ENCODE measurements at places on chromosomes 3 and 15.

DNA sequence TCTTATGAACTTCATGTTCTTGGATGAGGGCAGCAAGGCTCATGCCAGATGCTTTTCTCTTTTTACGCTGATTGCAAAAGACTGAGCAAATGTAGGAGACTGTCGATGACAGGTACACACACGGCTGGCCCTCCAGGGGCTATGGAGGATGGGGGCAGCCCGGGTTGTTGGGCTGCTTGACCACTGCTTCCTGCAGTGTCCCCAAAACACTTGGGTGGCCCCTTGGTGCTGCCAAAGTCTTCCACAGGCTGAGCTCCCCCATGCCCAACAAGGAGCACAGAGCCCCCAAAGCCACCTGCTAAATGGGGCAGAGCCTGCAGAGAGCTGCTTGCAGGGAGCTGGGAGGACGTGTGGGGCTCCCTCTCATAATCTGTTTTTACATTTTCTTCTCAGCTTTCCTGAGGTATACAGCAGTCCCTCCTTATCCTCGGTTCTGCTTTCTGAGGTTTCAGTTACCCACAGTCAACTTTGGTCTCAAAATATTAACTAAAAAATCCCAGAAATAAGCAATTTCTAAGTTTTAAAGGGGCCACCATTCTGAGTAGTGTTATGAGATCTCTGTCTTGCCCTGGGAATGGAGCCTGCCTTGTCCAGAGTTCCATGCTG, 7.3 kb downstream of the PRR23E start:
- no peak for DNase-seq

DNA sequence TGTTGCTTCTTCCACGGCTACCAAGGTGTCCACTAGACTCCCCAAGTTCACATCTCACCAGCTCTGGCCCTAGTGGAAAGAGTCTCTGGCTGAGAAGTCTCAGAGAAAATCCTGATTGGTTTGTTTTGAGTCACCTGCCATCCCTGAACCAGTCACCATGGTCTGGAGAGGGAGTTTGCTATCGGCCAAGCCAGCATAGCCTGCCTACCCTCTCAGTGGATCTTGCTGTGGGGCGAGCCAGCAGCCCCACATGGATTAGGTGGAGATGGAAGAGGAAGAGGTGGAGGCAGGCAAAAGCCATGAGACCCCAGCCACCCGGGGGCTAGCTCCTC, 48.1 kb upstream of the FLNB start:
- DNase-seq: no peak

DNA sequence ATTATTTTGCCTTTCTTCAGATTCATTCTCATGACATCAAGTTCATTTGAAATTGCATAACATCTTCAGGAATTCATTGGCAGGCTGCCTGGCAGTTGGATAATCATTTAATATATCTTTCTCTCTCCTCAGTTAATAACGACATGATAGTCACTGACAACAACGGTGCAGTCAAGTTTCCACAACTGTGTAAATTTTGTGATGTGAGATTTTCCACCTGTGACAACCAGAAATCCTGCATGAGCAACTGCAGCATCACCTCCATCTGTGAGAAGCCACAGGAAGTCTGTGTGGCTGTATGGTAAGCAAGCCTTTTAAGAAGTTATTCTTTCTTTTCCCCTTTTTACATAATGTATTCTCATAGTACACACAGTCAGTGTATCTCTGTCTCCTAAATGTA, 38.2 kb downstream of the TGFBR2 start:
- no peak for DNase-seq

GRCh38 chr3:40677749-40678148, 153.0 kb downstream of the ZNF621 start:
- DNase-seq: no peak

DNA sequence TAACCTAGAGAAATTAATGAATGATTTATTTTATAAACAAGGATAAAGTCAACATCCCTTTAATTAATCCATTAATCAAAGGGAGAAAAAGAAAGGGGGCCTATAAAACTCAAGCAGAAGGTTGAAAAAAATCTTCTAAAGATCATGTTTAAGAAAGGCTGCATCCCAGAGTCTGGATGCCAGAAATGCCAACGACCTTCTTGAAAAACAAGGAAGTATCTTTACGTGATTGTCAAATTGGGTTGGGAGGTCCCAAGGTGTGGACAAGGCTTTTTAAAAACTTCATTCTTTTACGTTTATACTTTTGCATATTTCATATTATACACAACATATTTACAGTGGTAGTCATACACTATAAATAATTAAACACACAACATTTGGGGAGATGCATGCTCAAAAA, 1.6 kb downstream of the GOLGB1 start:
- no peak for DNase-seq

DNA sequence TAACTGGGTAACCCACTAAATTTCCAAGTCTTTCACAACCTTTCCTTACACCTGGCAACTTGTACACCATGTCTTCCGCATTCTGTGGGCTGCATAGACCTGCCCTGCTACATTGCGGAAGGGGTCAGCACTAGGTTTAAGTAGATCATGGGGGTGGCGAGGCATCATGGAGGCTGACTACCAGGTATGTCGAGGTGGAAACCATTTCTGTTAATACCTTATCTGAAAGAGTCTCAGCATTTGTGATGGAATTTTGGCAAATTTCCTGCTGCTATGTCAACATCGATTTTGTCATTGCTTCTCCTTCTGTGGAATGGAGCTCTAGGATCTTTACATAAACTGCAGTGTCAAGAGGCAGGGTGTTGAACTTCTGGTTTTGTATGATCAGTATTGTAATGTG, 187.2 kb downstream of the GHSR start:
- no peak for DNase-seq

DNA sequence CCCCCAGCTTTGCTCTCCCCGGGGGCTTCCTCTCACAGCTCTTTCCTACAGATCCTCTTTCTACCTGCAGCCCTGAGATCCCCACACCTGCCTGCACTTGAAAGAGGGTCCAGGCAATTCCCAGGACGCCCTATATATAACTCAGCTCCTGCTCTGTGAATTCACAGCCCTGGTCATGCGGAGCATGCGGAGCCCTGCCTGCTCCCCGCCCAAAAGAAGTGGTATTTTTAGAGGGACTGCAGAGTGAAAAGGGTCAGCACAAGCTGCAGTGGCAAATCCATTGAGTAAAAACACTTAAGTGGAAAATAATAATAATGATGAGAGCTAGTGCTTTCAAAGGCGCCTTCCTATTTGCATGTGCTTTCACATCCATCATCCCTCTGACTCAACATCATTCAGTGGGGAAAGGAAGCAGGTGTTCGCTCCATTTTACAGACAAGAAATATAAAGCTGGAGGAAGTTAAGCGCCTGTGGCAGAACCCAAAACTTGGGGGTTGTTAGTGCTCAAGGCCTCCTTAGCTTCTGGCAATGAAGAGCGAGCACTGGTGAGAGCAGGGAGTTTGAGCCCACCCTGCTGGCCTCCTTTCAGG, 76.3 kb upstream of the LIPC start:
- DNase-seq: no peak

DNA sequence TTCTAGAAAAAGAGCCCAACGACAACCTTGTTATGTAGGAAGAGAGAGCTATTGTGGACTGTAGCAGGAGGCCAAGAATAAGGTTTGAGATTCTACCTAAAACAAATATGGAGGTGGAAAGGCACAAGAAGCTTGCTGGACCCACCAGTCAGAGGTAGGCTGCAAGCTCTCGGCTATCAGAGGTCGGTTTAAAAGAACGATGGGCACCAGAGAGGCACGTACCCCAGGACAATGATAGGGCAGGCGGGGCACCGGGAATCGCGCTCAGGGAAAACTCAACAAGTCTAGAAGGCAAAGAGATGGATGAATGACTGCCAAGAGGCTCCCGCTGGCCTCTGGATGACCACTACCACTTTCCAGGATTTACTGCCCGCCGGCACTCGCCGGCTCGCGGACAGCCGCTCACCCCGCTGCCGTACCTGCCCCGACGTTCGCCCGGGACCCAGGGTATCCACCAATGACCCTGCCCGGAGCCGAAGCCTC, 1.1 kb downstream of the HDGFL3 start:
- DNase-seq: no peak

GRCh38 chr3:80192936-80193335, 425.1 kb upstream of the ROBO1 start:
- peak; percentile 30 for DNase-seq

- no peak for DNase-seq
These were observed 84.6 kb upstream of the ALDH1L1 start for GRCh38 chr3:126264952-126265351.

- peak; percentile 92 for DNase-seq
These were observed 281.0 kb upstream of the TBL1XR1 start for GRCh38 chr3:177478170-177478867.

- DNase-seq: no peak
These were observed 19.9 kb downstream of the SLC51A start for GRCh38 chr3:196236223-196236622.

DNA sequence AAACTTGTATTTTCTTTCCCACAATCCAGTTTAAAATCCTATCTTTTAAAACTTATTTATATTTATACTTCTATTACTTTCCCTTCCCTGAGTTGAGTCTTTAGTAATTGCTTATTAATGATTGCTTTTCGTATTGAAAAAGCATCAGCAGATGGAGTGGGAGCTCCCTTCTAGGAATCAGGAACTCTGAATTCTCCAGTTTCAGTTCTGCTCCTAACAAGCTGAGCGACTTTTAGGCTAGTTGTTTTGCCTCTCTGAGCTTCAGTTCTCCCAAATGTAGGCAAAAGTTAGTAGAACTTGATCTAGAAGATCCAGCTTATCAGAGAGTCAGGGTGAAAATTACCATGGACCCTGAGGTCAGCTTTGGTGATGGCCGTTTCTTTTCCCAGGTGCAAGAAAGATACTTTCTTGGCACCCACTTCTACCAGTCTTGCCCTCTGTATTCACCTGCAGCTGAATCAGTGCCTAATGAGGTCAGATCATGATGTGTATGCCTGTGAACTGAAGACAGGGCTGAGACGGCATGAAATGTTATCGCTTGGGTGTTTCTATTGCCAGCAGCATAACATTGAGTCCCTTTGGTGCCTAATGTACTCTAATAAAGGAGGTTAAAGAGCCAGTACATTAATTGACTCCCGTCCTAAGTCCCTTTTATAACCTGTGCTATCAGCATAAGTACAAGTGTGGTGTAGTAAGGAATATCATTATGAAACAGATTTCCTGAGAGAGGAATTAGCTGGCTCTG, 194.5 kb upstream of the TBC1D5 start:
- DNase-seq: no peak

- no peak for DNase-seq
These were observed 688.1 kb downstream of the EPHA3 start for GRCh38 chr3:89795506-89795905.

DNA sequence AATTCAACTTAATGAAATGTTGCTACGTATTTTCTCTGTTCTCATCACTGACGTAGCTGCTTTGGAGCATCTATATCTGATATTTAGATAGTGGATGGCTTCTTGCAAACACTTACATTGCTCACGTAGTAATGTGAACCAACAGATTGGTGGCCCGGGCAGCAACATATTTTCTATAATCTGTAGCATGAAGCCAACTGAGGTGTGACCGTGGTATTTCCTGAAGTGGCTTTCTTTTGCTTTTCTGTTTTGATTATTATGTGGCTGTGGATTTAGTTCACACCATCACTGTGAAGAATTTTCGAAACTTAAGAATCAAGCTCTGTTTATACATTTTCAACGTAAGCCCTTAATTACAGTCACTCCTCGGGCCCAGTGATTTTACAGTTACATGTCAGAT, 288.5 kb downstream of the LPP start:
- no peak for DNase-seq

DNA sequence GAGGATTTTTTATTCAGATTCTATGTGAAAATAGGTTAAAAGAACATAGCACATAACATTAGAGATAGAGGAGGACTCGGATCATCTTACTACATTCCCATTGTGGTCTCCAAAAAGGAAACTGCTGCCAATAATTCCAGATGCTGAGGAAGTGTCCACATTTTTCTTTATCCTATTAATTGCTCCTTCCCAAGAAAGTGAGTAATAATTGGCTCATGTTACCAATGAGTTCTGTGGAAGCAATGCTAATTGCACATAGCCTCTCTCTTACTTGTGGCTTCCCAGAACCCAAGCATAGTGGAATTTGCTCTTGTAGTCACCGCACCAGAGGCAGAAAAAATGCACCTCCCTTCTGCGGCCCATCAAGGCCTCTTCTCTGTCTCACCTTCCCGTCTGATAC, 208.4 kb downstream of the PLOD2 start:
- DNase-seq: peak; percentile 69

GRCh38 chr3:197547306-197548011, 8.3 kb downstream of the BDH1 start:
- DNase-seq: no peak

- DNase-seq: no peak
These were observed 42.2 kb downstream of the ZBTB11 start for GRCh38 chr3:101634591-101635196.

- peak; percentile 69 for DNase-seq
These were observed 626 bp upstream of the PTPRG start for GRCh38 chr3:61560517-61561373.

DNA sequence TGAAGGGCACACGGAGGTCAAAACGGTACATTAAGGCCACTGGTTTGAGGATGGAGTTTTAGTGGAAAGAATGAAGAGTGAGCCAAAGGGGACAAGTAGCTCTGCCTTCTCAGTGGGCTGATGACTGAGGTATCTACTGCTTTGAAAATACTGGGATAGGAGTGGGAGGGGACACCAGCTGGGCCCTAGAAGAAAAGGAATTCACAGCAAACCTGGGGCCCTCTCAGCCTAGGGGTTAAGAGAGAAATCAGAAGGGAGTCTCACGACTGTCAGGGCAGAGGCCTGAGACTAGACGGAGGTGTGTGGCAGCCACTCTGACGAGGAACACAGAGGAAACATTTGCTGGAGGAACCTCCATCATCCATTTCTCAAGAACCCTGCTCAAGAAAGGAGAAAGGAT, 75.1 kb downstream of the TNIK start:
- DNase-seq: no peak

DNA sequence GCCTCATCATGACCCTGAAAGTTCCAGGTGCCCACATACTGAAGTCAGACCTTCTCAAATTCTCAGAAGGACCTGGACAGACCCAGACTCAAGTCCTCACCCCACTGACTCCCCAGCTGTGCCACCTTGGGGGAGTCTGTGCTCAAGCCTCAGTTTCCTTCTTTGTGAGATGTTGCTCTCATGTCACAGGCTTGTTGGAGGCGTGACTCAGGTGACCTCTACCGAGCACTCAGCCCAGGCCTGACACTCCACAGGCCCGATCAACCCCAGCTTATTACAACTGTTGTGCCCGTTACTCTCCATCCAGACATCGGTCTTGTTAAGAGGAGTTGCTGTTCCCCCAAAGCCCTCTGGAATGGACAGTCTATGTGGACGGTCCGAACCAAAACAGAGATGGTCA, 276.1 kb upstream of the LYSMD4 start:
- DNase-seq: no peak

GRCh38 chr15:40328751-40329150, 5.3 kb downstream of the INAFM2 start:
- DNase-seq: no peak

All from HS-27A (cell line).